ENCODE measurements at places on chromosomes 1 and 21.

- no peak overlapping the region for H3K4me3 ChIP-seq
- no peak for DNase-seq
- no peaks in the 10 kb centered on the region for H3K27me3 ChIP-seq
- H3K36me3 ChIP-seq: peaks cover 82% of the 10 kb centered on the region
- no peak overlapping the region for H3K27ac ChIP-seq
Observed at GRCh38 chr1:100076319-100076718, 56.4 kb downstream of the SASS6 start.

DNA sequence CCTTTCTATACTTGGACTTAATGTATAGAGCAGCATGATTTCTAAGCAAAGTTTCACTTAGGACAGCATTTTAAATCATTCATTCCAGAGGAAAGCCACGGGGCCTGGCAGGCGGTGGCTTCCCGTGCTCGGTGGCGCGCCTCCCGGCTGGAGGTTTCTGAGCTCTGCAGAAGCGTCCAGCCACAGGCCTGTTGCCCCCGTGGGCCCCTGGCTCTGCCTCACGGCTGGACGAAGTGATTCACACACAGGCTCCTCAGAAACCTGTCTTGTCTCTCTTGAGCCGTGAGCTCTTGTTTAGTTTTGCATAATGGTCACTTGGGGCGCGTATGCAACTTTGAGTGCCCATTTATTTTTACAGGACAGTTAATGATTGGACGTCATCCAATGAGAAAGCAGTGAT is 22.1 kb upstream of the DIP2A start:
- H3K27ac ChIP-seq: no peak overlapping the region
- H3K4me3 ChIP-seq: no peak overlapping the region
- H3K4me1 ChIP-seq: peaks cover 2% of the 10 kb centered on the region

- peak overlapping the region; percentile 60 for H3K4me3 ChIP-seq
- peak; percentile 33 for DNase-seq
- no peak overlapping the region for H3K27ac ChIP-seq
- no peaks in the 10 kb centered on the region for H3K36me3 ChIP-seq
- H3K4me1 ChIP-seq: peaks cover 23% of the 10 kb centered on the region
Observed at GRCh38 chr1:38045401-38046332, 926 bp downstream of the POU3F1 start.

DNA sequence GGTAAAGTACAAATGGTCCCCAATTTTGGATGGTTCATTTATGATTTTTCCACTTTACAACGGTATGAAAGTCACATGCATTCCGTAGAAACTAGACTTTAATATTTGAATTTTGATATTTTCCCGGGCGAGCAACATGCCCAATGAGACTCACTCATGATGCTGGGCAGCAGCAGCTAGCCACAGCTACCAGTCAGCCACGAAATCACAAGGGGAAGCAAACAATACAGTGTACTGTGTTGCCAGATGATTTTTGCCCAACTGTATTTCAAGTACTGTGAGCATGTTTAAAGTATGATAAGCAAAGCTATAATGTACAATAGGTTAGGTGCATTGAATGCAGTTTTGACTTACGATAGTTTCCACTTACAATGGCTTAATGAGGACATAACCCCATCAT is 266.8 kb downstream of the VAV3 start:
- H3K36me3 ChIP-seq: peaks cover 77% of the 10 kb centered on the region
- H3K27me3 ChIP-seq: no peaks in the 10 kb centered on the region
- H3K4me1 ChIP-seq: no peaks in the 10 kb centered on the region
- H3K4me3 ChIP-seq: no peak overlapping the region
- H3K27ac ChIP-seq: no peak overlapping the region

GRCh38 chr21:38072489-38072888 is 156.2 kb upstream of the KCNJ6 start:
- H3K4me3 ChIP-seq: no peak overlapping the region
- no peaks in the 10 kb centered on the region for H3K4me1 ChIP-seq
- H3K27me3 ChIP-seq: no peaks in the 10 kb centered on the region
- DNase-seq: no peak

- no peaks in the 10 kb centered on the region for H3K4me1 ChIP-seq
- H3K4me3 ChIP-seq: no peak overlapping the region
- no peak overlapping the region for H3K27ac ChIP-seq
- no peaks in the 10 kb centered on the region for H3K36me3 ChIP-seq
Observed at GRCh38 chr1:33826311-33826710, 37.6 kb upstream of the HMGB4 start.

GRCh38 chr21:41506611-41507520 is 1.1 kb downstream of the TMPRSS2 start:
- no peak overlapping the region for H3K27ac ChIP-seq
- no peak for DNase-seq
- no peak overlapping the region for H3K4me3 ChIP-seq
- H3K36me3 ChIP-seq: no peaks in the 10 kb centered on the region

GRCh38 chr1:168775366-168775765 is 46.4 kb upstream of the DPT start:
- no peak overlapping the region for H3K4me3 ChIP-seq
- H3K4me1 ChIP-seq: no peaks in the 10 kb centered on the region
- no peaks in the 10 kb centered on the region for H3K36me3 ChIP-seq
- DNase-seq: no peak
- H3K27me3 ChIP-seq: no peaks in the 10 kb centered on the region
- H3K27ac ChIP-seq: no peak overlapping the region

DNA sequence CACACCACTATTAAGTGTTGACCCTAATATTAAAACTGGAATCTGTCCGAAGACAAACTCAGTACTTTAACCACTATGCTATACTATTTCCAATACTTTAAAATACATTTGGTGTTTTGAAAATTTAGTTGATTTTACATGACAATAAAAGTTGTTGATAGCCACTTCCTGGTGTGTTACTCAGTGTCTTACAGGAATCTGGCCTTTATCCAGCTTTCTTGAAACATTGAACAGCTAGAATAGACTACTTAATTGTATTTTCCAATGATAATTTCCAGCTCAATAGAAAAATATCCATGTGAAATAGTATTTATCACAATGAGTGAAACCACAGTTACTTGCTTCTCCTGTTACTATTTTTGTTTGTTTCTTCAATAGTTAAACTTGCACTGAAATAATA is 369.6 kb upstream of the ADGRL4 start:
- no peak overlapping the region for H3K27ac ChIP-seq
- no peak for DNase-seq
- H3K27me3 ChIP-seq: no peaks in the 10 kb centered on the region
- no peaks in the 10 kb centered on the region for H3K36me3 ChIP-seq

- H3K4me1 ChIP-seq: no peaks in the 10 kb centered on the region
- no peak for DNase-seq
- no peaks in the 10 kb centered on the region for H3K36me3 ChIP-seq
- H3K27ac ChIP-seq: no peak overlapping the region
Observed at GRCh38 chr1:116721039-116721405, 33.2 kb upstream of the CD2 start.

DNA sequence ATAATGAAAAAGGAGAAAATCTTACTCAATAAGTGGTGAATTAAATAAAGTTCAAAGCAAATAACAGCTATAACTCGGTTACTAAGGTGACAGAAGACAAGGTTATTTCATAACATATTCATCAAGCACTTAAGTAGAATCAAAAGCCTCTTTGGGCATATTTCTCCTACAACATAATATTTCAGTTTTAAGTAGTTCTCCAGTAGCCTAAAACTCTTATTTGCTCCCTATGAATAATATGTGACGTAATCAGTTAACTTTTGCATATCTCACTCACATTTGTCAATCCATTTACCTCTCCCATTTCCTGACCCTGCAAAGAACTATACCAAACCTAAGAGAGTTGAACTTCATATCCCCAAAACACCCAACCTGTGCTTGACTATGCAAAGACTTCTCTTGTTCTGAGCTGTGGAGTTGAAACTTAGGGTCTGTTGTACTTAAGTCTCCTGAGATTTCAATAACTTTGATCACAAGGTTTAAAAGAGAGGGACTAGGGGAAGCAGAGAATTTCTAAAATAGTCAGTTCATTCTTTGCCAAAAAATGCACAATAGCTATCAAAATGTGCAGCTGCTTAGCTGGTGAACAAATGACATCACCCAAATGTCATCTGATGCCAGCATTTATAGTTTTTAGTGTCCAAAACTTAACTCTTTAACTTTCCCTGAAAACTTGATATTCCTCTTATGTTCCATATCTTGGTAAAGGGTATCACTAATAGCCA is 37.2 kb downstream of the TTLL7 start:
- no peak overlapping the region for H3K27ac ChIP-seq
- H3K4me1 ChIP-seq: no peaks in the 10 kb centered on the region
- peaks cover 4% of the 10 kb centered on the region for H3K27me3 ChIP-seq

DNA sequence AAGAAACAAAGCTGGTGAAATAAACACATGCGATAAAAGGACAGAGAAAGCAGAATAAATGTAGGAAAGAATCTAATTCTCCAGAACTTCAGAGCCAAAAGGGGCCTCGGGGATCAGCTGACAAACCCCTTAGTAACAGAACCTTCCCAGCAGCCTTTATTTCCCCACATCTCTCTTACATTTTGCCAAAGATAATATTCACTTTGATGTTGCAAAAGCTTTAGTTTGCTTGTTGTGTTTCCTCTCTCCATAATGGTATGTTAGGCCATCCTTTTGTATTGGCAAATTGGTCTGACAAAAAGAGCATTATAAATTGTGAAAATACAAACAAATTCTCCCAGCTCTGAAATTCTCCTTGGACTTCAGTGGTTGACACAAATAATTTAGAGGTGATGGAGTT is 54.9 kb downstream of the OPTC start:
- H3K27me3 ChIP-seq: peaks cover 15% of the 10 kb centered on the region
- H3K27ac ChIP-seq: no peak overlapping the region
- no peak for DNase-seq
- H3K36me3 ChIP-seq: no peaks in the 10 kb centered on the region
- no peak overlapping the region for H3K4me3 ChIP-seq

GRCh38 chr1:72170246-72170645 is 112.1 kb downstream of the NEGR1 start:
- no peak overlapping the region for H3K4me3 ChIP-seq
- no peaks in the 10 kb centered on the region for H3K36me3 ChIP-seq
- DNase-seq: no peak
- no peak overlapping the region for H3K27ac ChIP-seq

GRCh38 chr1:156836041-156836654 is 19.5 kb upstream of the SH2D2A start:
- peaks cover 51% of the 10 kb centered on the region for H3K27me3 ChIP-seq
- no peaks in the 10 kb centered on the region for H3K36me3 ChIP-seq
- H3K4me3 ChIP-seq: no peak overlapping the region
- H3K4me1 ChIP-seq: no peaks in the 10 kb centered on the region
- H3K27ac ChIP-seq: no peak overlapping the region

- DNase-seq: no peak
- H3K27me3 ChIP-seq: no peaks in the 10 kb centered on the region
- no peak overlapping the region for H3K27ac ChIP-seq
- H3K36me3 ChIP-seq: no peaks in the 10 kb centered on the region
- H3K4me3 ChIP-seq: no peak overlapping the region
- H3K4me1 ChIP-seq: no peaks in the 10 kb centered on the region
Observed at GRCh38 chr1:99490031-99490430, 155.9 kb upstream of the PALMD start.

DNA sequence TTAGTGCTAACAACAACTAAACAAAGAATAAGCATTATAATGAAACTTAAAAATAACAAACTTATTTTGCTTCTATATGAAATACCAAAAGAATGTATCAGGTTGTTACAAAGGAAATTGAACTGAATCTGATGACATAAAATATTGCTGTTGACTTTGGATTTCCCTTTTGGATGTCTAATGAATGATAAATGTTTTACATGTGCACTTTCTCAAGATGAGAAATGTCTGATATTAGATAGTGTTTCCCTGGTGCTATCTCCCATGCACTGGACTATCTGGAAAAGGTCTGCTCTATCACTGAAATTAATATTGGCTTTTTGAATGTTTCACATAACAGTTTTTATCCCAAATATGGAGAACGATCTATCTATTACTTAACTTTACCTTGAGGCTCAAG is 179.9 kb downstream of the HMCN1 start:
- H3K4me1 ChIP-seq: no peaks in the 10 kb centered on the region
- no peak overlapping the region for H3K4me3 ChIP-seq
- H3K36me3 ChIP-seq: no peaks in the 10 kb centered on the region
- no peak overlapping the region for H3K27ac ChIP-seq

GRCh38 chr1:10456048-10456447 is 6.2 kb downstream of the CORT start:
- H3K4me3 ChIP-seq: no peak overlapping the region
- H3K4me1 ChIP-seq: no peaks in the 10 kb centered on the region
- no peak for DNase-seq
- H3K36me3 ChIP-seq: peaks cover 21% of the 10 kb centered on the region
- no peak overlapping the region for H3K27ac ChIP-seq

GRCh38 chr1:243938208-243938607 is 88.2 kb upstream of the AKT3 start:
- DNase-seq: no peak
- H3K36me3 ChIP-seq: peaks cover 2% of the 10 kb centered on the region
- no peak overlapping the region for H3K27ac ChIP-seq
- H3K27me3 ChIP-seq: peaks cover 28% of the 10 kb centered on the region

- no peaks in the 10 kb centered on the region for H3K36me3 ChIP-seq
- peak; percentile 77 for DNase-seq
- no peak overlapping the region for H3K27ac ChIP-seq
- peaks cover 6% of the 10 kb centered on the region for H3K4me1 ChIP-seq
- peaks cover 6% of the 10 kb centered on the region for H3K27me3 ChIP-seq
Observed at GRCh38 chr1:16055613-16056520, 12.3 kb downstream of the CLCNKB start.

DNA sequence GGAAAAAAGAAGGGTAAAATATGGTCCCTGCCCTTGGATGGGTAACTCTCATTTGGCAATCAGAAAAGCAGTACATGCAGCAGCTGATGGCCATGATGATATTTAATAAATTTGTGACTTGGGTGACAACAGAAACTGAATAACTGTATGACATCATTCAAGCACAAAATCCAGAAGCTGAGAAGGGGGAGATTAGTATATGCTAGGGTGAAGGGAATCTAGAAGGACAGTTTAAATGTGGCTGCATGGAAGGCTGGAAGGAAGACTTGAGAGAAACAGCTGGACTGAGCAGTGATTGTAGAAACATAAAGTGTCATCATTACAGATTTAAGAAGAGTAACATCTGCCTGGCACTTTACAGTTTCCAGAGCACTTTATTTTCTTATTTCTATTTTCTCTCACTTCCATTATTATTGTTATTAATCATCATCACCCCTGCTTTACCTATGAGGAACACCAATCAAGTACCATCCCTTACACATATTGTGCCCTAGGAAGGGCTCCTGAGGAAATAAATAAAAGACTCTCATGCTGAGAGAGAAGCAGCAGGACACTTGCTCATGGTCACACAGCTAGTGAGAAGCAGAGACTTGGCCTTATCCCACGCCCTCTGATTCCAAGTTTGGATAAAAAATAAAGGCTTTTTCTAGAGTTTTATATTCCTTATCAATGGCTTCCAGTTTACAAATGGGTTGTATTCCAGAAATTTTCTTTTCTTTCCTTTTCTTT is 207.2 kb downstream of the PBX1 start:
- H3K4me1 ChIP-seq: no peaks in the 10 kb centered on the region
- no peak overlapping the region for H3K4me3 ChIP-seq
- H3K36me3 ChIP-seq: no peaks in the 10 kb centered on the region
- DNase-seq: no peak

GRCh38 chr1:77036560-77036959 is 169.3 kb downstream of the ST6GALNAC5 start:
- no peak for DNase-seq
- peaks cover 7% of the 10 kb centered on the region for H3K27me3 ChIP-seq
- no peak overlapping the region for H3K27ac ChIP-seq
- no peaks in the 10 kb centered on the region for H3K4me1 ChIP-seq
